ENCODE measurements at places on chromosomes 2 and 18.
A peak's percentile ranks its signal among the peaks of the same experiment; 100 is the strongest.

DNA sequence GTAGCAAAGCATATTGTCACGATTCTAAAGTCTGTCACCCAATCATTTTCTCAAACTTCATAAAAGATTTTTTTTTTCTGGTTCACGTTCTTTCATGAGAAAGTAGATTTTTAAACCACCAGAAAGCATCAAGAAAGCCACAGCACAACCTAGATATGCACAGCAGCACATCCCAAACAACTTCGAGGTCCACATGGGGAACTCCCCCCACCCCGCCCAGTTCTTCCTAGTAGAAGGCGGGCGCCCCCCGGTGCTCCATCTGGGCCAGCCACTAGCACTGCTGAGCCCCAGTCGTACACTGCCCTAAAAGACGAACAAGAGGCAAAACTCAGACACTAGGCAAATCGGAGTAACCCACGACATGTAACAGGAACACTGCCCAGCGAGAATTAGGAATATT lies 15.5 kb downstream of the HDLBP start:
- no peak for DNase-seq

DNA sequence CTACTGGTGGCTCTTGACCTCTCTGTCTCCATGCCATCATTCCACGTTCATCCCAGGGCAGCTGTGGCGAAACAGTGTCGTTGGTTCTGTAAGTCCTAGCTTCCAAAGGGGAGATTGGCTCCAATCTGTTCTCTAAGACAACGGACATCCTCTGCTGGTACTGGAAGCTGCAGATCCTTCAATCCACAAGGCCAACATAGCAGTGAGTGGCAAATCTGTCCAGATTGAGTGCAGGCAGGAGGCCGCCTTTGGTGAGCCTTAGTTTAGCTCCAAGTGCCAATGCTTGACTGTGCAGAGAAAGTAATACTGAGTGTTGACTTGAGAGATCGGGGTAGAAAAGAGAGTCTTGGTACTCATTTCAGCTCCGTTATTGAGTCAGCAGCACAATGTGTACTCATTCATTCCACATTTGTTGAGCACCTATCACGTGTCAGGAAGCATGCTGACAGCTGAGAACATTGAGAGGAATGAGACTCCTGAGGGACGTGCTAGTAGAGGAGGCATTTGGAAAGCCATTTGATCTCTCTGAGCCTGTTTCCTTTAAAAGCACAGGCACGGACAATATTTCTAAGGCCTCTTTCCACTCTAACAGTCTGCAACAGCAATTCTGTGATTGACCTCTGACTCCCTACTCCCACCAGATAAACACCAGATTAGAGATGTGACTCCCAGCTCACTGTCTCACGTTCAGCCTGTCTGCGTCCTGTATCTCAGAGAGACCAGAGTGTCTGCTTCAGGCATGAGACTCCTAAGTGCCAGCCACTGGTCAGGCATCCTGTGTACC lies 306.0 kb downstream of the CLIP4 start:
- DNase-seq = no peak

GRCh38 chr2:224973112-224974016 lies 68.9 kb downstream of the DOCK10 start:
- peak; percentile 28 for DNase-seq

DNA sequence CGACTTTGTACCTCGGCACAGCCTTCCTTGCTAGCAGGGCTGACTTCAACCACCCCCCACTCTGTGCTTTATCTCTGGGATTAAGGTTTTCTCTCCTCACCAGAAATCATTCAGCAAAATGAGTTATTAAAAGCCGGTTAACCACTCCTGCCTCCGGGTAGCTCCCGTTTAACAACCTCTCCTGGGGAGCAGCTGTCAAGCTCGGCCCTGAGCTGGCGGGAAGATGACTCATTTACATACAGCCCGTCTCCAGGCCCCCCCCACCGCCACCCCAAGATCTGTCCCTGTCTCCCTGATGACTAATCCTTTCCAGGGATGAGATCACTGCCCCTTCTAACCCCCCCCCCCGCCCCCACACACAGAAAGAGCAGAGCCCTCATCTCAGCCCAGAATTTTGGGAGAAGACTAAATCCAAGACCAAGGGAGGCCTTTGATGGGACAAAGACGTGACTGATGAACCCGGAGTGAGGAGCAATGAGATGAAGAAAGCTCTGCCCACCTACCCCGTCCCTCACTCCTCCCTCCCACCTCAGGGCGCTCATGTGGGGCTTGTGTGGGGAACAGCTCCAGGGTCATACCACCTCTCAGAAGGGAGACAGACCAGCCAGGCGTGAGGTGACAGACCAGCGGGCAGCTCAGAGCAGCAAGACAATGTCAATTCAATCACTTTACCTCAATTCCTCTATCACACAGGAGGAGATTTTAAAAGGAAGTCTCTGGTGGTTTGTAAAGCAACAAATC lies 131.4 kb downstream of the MSH2 start:
- no peak for DNase-seq

DNA sequence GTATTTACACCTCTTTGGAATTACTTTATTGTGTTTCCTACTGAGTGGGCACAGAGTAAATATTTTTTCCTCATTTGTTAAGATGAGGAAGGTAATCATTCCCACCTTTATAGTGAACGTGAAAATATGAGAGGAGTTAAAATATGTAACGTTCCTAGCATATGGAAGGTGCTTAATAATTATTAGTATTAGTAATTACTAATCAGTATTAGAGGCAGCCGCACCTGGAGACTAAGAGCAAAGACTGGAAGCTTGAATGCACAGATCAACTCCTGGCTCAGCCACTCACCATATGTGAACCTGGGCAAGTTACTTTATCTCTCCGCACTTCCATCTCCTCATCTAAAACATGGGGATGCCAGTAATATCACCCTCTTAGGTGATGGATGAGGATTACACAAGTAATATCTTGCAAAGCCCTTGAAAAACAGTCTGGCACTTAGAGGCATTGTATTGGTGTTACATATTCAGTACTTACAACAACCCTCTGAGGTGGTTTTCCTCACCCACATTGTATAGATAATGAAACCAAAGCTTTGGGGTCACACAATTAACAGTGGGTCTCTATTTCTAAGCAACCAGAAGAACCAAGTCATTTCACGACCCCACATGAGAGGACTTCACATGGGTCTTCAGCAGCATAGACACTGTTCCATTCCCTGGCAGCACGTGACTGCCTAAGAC lies 100.3 kb upstream of the KCTD1 start:
- no peak for DNase-seq

- no peak for DNase-seq
These were observed 166.7 kb downstream of the L3MBTL4 start for GRCh38 chr18:6248017-6248416.

DNA sequence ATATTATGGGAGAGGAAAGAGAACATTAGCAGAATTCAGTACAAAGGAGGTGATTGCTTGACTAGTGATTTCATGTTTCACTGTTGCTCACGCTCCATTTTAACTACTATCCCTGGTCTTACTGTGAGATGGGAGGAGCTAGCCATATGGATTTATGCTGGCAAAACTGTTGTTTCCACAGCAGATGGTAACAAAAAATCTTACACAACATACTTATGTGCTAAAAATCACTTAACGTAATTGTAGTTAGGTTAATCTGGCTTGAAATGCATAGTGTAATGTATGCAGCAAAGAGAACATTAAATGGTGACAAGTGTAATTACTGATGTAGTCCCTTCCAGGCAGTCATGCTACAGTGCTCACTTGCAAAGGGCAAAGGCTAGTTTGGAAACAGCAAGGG lies 155.6 kb upstream of the LYPD1 start:
- no peak for DNase-seq

DNA sequence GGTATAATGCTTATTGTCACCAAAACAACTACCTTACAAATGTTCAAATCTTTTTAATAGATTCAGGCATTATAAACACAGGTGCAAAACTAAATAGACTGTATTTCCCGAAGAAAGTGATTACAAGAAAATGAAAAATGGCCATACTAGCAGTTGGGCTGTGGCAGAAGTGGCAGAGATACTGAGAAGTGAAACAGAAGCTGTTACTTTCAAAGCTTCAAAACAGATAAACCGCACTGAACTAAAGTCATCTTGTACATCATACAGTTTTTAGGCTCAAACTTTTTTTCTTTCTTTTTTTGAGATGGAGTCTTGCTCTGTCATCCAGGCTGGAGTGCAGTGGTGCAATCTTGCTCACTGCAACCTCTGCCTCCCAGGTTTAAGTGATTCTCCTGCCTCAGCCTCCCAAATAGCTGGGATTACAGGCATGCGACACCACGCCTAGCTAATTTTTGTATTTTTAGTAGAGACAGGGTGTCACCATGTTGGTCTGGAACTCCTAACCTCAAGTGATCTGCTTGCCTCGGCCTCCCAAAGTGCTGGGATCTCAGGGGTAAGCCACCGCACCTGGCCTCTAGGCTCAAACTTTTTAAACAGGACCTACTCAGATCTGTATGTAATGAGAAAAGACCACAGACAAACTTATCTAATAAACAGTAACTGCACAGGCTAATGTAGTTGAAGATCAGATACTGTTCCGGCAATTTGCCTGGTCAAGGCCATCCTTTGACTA lies 77.9 kb upstream of the SATB2 start:
- DNase-seq = no peak

DNA sequence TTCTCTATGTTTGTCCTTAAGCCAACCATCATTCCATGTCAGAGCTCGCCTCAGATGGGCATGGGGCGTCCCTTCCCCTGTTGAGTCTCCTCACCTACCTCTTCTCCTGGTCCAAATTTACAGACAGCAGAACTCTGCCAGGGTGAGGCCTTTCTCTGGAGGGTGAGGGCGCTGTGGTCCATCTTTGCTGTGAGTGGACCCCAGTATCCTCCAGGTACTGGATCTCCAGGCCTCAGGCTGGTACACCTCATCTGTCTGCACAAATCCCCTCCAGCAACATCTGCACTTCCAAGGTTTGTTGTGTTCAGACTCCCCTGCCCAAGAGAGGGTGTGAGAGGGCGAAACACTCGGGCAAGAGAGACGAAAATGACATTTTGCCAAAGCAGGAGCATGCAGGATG lies 63.9 kb upstream of the EDAR start:
- no peak for DNase-seq

DNA sequence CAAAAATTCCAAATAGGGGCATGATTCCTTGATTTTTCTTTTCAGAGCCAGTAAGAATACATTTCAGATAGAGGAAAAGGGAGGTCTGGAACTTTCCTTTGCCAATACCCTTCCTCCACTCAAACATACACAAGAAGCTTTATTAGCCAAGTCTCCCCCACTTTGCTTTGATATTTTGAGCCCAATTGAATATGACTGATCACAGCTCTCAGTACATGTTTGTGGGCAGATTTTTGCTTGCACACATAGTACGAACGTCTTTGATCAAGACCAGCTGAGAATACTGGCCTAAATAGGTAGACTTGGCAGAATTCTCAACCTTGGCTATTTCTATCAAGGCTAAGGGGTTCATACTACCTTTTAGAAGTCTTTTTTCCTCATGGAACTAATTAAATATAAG lies 148.8 kb upstream of the PGAP1 start:
- no peak for DNase-seq

- DNase-seq = no peak
These were observed 276.3 kb upstream of the ZSWIM2 start for GRCh38 chr2:187125318-187125717.

DNA sequence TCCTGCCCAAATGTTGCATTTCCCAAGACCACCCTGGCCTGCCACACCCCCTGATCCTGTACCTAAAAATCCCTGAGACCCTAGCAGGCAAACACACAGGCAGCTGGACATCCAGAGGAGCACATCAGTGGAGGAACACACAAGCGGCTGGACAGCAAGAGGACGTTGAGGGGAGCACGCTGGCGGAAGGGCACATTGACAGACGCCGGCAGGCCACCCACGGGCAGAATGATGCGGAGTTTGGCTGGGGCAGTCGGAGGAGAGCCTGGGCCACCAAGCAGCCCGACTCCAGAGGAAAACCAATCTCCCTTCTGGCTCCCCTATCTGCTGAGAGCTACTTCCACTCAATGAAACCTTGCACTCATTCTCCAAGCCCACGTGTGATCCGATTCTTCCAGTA lies 47.7 kb downstream of the EMX1 start:
- no peak for DNase-seq

GRCh38 chr2:38016219-38016618 lies 59.7 kb downstream of the CYP1B1 start:
- DNase-seq = no peak

GRCh38 chr2:130336150-130336876 lies 6.4 kb upstream of the IMP4 start:
- no peak for DNase-seq

DNA sequence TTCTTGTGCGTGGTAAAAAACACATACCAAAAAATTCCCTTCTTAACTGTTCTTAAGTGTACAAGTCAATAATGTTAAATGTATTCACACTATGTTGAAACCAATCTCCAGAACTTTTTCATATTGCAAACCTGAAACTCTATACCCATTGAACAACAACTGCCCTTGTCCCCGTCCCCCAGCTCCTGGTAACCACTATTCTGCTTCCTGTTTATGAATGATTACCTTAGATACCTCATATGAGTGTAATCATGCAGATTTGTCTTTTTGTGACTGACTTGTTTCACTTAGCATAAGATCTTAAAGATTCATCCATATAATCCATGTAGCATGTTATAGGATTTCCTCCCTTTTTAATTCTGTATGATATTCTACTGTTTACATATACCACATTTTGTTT lies 59.9 kb downstream of the NAT8 start:
- DNase-seq = no peak

DNA sequence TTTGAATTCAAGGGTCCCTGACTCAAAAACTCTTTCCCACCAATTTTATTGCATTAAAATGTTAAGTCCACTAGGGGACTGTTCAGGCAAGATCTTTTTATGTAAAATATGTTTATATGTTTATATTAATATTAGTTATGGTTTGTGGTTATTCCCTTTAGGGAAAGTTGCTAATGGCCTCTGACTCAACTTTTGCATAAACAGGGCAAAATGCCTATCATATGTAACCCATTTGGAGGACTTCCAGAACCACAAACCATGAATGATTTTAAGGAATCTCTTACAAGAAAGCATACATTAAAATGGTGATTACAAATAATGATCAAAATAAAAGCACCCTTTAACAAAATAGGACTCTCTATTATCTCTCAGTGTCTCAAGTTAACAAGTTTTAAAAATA lies 1484.5 kb upstream of the ZEB2 start:
- no peak for DNase-seq

GRCh38 chr2:12704378-12704777 lies 12.4 kb upstream of the TRIB2 start:
- DNase-seq = no peak

DNA sequence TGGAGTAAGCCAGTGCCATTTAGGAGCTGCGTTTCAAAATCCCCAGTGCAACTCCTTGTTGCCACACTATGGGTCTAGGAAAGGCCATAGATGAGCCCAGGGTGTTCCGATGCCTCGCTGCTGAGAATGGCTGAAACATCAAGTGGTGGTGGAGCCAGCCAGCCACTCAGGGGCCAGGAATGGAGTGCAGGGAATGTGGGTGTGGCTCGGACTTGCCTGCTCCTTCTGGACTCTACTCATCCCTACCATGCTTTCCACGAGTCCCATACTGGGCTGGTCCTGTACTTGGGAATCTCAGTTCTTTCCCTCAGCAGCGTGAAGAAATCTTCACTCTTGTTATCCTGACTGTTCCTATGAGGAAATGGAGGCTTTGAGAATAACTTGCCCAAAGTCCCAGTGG lies 143.5 kb downstream of the INSIG2 start:
- no peak for DNase-seq
